Activated T-cell treated with anti-CD3 and anti-CD28 coated beads, Interleukin-2, amount 50 U/mL, for 48 hours (primary cell): ENCODE measurements at places on chromosomes 6 and 20.
A peak's percentile ranks its signal among the peaks of the same experiment; 100 is the strongest.

GRCh38 chr6:124867121-124867520, 95.1 kb upstream of the RNF217 start:
- DNase-seq: no peak

DNA sequence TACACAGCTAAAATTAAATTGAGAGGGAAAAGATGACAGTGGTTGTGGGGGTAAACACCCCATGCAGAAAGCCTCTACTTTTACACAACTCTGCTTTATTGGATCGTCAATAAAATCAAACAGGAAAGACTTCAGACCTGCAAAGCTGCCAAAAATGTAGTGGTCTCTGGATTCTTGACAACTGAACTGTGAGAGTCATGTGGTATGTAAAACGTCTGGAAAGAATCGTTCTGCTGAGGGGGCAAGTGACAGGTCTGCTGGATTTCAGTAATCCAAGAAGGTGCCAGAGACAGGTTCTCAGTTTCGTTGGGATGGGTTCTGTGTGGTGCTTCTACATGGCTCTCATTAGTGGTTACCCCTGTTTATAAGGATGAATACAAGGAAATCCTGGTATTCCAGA, 63.3 kb downstream of the TSPYL4 start:
- no peak for DNase-seq

DNA sequence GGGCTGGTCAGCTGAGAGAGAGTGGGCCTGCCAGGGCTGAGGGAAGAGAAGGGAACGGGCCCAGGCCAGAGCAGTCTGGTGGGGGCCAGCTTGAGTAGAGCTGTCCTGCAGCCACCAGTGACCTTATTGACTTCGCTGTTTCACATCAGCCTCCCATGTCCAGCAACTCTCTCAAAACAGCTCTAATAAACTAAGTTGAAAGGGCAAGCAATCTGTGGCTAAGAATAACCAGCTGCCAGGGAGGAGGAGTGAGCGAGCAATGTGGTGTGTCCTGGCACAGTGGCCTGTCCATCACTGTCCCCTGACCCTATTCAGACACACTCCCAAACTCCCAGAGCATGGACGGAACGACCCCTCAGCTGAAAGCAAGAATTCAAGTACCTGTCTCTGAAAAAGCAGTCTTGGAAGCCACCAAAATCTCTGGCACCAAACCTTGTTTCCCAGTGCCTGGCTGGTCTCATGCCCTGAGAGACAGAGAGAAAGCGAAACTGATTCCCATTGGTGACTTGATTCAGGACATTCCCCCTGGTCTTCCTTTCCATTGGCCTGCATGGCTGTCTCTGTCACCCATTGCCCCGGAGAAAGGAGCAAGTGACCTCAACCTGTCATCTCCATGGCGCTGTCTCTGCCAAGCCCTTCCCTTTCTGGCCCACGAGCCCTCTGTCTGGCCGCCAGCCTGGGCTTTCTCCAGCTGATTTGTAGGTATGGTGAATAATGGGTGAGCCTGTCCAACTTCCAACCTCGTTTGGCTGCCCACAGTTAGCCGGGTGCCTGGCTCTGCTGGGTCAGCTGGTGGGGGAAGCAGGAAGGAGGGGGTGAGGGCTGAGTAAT, at the start of gene DDO:
Gene DDO, minus strand, starts transcription at position 490 of the 831 bp plus-strand sequence. CDS start 2,113 bp downstream, outside the sequence.
- DNase-seq: no peak

DNA sequence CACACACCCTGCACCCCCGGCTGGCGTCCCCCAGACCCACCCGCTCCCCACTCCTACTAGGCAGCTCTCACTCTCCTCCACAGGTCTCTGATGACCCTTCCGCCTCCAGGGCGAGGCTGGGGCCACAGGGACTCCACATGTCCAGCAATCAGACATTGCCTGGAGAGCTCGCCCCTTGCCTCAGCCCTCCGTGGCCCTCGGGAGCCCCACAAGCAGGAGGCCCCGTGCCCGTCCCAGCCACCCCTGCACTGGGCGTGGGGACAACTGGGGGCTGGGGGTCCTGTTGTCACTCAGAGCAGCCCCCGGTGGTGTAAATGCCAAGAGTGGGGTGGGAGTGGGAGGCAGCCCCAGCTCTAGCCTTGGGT, 1.5 kb downstream of the COL20A1 start:
- no peak for DNase-seq

DNA sequence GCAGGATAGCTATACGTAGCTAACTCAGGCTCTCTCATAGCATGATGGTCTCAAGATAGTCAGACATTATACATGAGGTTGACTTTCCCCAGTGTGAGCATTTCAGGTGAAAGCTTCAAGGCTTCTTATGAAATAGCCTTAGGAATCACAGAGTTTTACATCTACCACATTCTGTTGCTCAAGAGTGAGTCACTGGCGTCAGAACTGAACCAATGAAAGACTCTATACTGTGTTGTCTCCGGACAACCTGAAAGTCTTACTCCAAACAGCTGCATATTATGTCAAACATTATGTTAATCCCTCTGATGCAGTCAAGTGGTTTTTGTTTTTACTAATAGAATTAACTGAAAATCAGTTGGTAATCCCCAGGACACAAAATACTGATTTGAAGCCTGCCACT, 79.8 kb upstream of the TRDN start:
- DNase-seq: no peak

GRCh38 chr6:4805553-4806336, 29.5 kb downstream of the CDYL start:
- DNase-seq: peak; percentile 45

DNA sequence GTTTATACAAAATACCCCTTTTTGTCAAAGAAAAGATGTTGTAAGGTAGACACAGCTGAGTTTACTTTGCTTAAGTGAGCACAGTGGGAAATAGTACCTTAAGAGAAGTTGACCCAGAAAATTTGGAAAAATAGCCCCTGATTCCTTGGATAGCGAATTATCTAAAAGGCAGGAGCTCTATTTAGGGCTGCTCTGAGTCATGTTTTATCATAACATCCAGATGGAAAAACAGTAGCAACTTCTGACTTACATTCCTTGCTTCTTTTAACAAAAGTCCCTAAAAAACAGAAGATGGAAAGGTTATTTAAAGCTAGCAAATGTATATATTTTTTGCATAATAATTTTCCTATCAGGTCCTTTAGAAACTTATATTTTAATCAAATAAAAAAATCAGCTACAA, 59.0 kb downstream of the THEMIS start:
- DNase-seq: no peak

- DNase-seq: no peak
Observed at GRCh38 chr20:21453690-21454089, 56.4 kb upstream of the NKX2-4 start.

- DNase-seq: peak; percentile 88
Observed at GRCh38 chr6:26054781-26055718, 32.2 kb upstream of the HFE start.

DNA sequence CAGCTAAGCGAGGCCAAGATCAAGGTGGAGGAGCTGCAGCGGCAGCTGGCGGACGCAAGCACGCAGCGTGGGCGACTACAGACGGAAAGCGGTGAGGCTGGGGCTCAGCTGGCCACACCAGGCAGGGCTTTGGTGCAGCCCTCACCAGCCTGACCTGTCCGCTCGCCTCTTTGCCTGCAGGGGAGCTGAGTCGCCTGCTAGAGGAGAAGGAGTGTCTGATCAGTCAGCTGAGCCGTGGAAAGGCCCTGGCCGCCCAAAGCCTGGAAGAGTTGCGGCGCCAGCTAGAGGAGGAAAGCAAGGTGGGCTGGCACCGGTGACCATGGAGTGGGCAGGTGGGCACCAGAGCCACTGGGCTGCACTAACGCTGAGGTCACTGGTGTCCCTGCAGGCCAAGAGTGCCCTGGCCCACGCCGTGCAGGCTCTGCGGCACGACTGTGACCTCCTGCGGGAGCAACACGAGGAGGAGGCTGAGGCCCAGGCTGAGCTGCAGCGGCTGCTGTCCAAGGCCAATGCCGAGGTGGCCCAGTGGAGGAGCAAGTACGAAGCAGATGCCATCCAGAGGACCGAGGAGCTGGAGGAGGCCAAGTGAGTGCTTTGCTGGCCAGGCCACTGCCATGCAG, 42.8 kb downstream of the MYH7B start:
- no peak for DNase-seq

GRCh38 chr20:1291191-1291741, 25.2 kb downstream of the SNPH start:
- no peak for DNase-seq
